ENCODE measurements at places on chromosomes 2 and 18.
A peak's percentile ranks its signal among the peaks of the same experiment; 100 is the strongest.

GRCh38 chr2:85601771-85602475 is 575 bp downstream of the TMEM150A start:
- DNase-seq = peak; percentile 21

GRCh38 chr18:44062345-44062744 is 618.3 kb upstream of the SETBP1 start:
- no peak for DNase-seq

DNA sequence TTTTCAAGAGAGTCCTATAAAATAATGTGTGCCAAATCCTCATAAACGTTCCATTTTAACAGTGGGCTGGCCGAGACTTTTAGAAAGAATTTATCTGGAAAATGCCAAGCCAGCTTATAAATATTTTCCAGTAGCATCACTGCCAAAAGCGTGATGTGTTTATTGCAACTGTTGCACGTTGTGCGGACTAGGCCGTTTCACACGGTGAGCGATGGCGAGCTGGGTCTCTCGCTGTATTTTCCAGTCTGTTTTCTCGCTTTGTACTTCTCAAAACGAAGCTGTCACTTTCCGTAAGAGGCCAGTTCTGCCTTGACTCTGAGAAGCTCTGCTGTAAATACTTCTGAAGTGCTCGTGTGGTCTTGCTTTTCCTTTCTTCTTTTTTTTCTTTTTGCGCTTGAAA is 65.0 kb upstream of the ZNF236 start:
- peak; percentile 45 for DNase-seq

DNA sequence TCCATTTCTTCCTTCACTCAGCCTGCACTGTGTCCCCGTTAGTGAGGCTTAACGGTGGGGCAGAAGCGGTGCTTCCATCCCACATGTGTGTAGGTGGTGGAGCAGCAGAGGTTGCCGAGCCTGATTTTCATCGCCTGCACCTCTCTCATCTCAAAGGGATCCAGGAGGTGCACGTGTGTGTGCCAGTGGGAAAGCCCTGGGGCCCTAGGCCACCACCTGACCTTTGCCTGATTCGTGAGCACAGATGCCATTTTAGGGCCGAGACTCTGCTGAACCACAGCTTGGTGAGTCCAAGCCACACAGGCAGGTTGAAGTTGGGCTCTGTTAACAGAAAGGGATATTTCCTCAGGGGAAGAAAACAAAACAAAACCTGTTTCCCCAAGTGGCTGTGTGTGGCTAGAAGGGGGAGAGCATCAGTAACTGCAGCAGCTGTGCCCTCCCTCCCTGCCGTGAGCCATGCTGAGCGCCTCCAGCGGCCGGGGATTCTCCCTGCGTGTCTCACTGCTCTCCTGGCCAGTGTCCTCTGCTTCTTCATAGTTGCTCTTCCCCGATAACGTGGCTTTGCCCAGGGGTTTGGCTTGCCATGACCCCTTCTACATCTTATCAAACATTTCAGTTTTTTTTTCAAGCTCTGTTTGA is 81.5 kb downstream of the MAPRE2 start:
- no peak for DNase-seq

DNA sequence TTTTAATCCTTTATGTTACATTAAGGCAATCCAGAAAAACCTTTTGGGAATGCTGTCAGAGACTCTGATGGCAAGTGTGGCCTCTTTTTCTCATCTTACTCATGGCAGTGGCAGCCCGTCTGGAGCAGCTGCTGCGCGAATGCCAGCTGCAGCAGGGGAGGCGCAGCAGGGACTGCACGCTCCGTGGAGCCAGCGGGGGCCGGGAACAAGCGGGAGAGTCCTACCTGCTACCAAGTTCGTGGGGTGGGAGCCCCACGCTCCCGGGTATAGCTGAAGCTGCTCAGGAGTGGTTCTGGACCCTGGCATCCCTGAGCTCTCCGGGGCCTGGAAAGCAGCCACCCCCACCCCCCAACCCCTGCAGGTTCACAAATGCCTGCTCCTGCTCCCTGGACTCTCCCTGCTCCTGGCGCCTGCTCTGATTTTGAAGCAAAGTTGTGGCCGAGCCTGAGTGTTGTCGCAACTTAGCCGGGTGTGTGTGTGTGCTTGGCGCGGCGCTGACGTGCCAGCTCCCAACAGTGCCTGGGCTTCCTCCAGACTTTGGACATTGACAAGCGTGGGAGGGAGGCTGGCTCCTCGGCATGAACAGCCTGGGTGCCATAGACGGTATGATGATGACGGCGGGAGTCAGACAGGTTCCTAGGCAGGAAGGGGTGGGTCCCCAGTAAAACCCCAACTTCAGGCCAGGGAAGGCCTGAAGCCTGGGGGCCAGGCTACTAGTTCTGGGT is 21.7 kb downstream of the TMX3 start:
- DNase-seq = no peak

GRCh38 chr18:53426666-53427184 is 797.7 kb downstream of the MBD2 start:
- DNase-seq = no peak
